ENCODE measurements at places on chromosomes 3 and 15.

DNA sequence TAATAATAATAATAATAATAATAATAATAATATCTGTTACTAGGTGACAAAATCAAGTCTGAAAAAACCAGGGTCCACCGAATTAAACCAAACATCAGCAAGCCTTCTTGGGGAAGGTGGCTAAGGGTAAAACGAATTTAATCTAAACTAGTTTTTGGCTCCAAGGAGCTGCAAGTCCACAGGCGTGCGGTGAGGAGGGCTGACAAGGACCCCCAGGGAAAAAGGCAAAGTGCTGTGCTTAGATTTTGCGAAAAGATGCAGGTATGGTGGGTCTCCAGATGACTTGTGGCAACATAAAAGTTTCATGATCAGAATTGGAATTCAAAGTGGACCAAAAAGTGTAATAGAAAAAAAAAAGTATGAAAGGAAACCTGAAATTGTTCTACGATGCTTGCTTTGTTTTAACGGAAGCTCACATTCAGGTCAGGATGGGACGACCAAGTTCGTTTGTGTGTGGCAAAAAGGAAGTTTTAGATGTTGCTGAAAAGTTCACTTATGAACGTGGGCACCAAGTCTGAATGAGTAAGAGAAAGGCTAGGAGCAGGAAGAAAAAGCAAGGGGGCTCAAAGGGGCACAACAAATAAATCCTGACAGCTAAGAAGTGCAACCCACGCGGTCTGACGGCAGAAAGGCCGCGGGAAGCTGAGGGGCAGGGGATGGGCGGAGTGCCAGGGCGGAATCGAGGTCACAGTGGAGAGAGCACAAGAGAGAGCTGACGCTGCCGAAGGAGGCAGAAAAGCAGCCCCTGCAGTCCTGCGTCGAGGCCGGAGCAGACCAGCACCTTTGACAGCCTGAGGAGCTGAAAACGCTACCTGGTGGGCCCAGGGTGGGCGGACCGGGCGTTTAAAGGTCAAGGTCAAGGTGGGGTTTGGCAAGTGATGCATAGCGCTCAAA is 1.1 kb downstream of the WDR82 start:
- DNase-seq: peak; percentile 56

DNA sequence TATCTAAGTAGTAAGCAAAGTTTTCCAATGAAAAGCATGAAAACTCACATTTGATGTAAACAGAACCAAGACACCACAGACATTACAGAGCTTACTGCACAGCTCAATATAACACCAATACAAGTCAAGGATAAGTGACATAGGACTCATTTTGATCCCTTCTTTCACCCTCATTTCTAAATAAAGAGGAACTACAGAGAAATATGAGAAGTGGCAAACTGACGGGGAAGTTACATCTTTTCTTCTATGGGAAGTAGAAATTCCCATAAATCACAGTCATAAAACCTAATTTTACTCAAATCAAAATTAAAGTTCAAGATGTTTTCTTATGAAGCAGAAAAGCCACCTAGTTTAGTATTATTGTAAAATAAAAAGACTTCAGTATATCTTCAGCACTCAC is 3.8 kb downstream of the ATG3 start:
- DNase-seq: no peak

- no peak for DNase-seq
These were observed 25.3 kb upstream of the IL20RB start for GRCh38 chr3:136932523-136932922.

- no peak for DNase-seq
These were observed 24.8 kb upstream of the MBNL1 start for GRCh38 chr3:152243721-152244516.

DNA sequence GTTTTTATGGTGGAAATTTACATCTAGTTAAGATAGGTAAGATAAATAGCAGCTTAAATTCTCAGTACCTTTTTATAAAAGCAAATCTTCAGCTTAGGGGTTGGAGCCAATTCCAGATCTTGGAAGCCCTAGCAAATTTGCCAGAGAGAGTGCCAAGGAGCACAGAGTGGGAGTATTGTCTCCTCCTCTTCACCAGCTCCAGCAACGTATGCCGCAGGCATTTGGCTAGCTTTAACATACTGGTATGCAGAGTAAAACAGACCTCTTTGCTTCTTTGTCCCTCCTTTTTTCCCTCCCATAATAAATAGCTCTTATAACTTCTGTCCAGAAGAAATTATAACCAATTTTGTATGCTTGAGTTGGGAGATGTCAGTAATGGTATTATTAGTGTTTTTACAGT is 140.4 kb downstream of the DIPK2A start:
- DNase-seq: no peak

GRCh38 chr15:29674661-29675533 is 147.4 kb downstream of the TJP1 start:
- DNase-seq: no peak

- DNase-seq: no peak
These were observed 23.3 kb upstream of the LIMD1 start for GRCh38 chr3:45571216-45571615.

DNA sequence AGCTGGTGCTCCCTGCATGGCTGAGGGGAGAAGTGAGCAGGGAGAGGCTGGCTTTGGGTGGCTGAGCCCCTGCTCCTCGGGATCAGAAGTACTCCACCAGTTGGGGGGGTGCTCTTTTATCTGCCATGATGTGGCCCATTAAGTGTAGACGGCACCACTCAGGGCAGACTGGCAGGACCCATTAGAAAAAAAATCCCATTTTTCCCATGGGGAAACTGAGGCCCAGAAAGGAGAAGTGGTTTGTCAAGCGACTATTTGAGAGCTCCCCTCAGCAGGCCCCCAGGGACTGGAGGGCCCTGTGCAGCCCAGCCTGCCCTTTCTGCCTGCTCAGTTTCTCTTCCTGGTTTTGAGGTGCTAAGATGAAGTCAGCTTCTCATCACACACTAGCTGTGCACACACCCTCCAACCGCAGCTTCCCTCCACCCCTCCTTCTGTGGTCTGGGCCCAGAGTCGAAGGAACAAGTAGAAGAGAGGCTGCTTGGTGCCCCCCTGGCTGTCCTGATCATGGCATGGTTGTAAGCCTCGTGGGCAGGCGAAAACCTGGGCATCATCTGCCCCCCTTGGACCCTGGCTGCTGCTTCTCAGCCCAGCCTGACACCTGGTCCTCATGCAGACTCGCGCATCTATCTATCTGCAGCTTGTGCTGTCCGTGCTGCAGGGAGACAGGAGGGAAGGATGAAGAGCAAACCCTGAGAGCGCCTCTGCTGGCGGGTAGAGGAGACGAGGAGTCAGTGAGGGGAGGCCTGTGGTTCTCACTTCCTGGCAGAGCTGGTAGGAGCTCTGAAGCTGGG is 5.6 kb downstream of the CSK start:
- peak; percentile 49 for DNase-seq

DNA sequence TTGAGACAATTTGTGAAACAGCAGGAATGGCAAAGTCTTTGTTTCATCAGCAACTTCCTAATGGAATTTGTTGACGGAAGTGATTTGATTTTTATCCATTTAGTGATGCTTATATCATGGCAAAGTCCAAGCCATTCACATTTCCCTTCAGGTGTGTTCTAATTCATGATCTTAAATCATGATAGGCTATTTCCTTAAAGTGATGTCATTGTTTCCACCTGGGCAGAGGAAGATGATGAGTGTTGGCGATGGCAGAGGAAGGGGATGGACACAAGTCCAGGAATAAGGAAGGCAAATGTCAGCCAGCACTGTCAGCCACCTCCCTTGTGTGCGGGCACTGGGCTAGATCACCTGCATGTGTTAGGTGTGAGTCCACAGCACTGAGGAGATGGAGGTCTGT is 49.9 kb downstream of the EEFSEC start:
- no peak for DNase-seq

Measured in activated gamma-delta T cell (primary cell).